SJSA1 (cell line): ENCODE measurements at places on chromosomes 13 and 19. TPM values are rescaled to one million over a fixed set of nuclear protein-coding genes. Genes with fewer than 3 reads are reported as not detected.

GRCh38 chr13:104597546-104598180 is 1531.4 kb upstream of the SLC10A2 start:
- no peak for DNase-seq

- no peak for DNase-seq
These were observed 15.4 kb upstream of the MAP3K10 start for GRCh38 chr19:40175820-40176219.

- no peak for DNase-seq
These were observed 16.3 kb downstream of the EPS8L1 start for GRCh38 chr19:55091955-55092354.

DNA sequence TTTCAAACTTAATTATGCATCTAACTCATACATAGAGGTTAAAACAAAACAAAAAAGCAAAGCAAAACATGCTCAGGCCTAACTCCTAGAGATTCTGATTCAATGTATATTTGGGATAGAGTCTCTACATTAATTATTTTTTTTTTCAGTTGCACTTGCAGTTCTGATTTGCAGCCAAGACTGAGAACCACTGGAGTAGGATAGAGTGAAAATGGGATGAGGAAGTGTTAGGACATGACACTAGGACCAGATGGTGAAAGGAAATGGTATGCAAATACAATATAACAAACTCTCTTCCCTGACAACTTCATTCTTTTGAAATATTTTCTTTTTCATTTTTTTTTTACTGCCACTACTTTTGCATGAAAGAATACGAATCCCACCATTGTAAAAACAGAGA is 1.8 kb downstream of the CCDC122 start:
- DNase-seq: no peak

- no peak for DNase-seq
These were observed 35.8 kb downstream of the ZIC5 start for GRCh38 chr13:99935772-99936171.

The OXGR1 gene
- not detected in 2 replicates for total RNA-seq

The KLK10 gene
- total RNA-seq: not detected in 2 replicates

DNA sequence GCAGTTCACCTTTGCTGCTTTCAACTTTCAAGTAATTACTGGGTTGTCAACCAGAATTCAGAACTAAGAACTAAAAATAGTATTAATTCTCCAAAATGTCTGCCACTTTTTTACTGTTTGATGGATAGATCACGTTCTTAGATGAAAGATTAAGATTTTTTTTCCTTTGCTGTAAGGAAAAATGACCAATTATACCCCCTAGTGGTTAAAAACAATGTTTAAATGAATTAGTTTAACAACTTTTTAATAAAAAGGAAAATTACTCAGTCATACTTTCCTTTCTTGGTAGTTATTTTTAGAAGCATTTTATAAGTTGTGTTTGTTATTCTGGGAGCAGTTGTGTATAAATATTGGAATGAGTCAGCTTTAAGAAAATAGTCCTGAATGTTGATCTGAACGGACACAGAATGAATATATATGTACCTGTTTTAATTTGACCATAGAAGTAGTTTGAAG is 4.6 kb downstream of the TM9SF2 start:
- peak; percentile 81 for DNase-seq

The TNNI3 gene
- not detected in 2 replicates for total RNA-seq

The DCLK1 gene
- total RNA-seq: 2.2 and 3.7 TPM in 2 replicates

DNA sequence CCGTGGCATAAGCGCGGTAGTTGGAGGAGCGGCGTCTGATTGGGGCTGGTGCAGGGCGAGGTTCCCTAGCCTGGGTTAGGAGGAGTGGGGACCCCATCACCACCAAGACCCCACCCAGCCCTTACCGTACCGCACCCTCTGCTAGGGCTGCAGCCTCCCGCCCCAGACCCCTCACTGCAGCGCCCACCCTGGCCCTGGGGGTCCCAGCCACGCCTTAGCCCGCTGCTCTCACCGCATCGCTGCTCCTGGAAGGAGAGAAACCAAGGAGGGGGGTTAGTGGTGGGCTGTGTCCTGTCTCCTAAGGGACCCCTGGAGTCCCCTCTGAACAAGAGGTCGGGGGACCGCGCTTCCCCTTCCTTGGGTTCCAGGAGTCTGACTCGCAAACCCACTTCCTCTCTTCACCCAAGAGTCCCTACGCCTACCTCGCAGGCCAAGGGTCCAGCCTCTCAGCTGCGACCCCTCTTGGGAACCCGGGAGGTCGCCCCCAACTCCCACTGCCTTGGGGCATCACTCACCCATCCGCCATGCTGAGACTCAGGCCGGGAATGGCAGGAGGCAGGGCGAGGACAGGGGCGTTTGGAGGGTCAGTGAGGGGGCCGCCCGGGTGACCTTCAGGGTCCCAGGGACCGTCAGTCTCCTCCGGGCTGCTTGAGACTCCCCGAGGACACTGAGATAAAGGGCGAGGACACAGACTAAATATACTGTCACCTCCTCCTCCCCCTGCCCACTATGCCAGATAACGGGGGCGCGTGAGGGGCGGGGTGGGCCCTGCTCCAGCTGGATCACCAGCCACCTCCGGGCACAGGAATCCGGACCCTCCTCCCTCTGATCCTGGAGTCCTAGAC is at the start of gene TNNI3:
Gene TNNI3 (minus strand): TSS at position 669 of the 845 bp plus-strand sequence. CDS start 143 bp downstream, at position 526.
- no peak for DNase-seq

- DNase-seq: peak; percentile 39
These were observed 23.3 kb downstream of the WTIP start for GRCh38 chr19:34504809-34505291.

The VSTM1 gene
- total RNA-seq: not detected in 2 replicates

- DNase-seq: no peak
These were observed 33.9 kb upstream of the GRTP1 start for GRCh38 chr13:113397608-113398425.

- peak; percentile 69 for DNase-seq
These were observed at the start of gene KANK3 for GRCh38 chr19:8342684-8343482. KANK3 (minus strand) TSS chr19:8343262; CDS start chr19:8337828, 5,434 bp downstream.

DNA sequence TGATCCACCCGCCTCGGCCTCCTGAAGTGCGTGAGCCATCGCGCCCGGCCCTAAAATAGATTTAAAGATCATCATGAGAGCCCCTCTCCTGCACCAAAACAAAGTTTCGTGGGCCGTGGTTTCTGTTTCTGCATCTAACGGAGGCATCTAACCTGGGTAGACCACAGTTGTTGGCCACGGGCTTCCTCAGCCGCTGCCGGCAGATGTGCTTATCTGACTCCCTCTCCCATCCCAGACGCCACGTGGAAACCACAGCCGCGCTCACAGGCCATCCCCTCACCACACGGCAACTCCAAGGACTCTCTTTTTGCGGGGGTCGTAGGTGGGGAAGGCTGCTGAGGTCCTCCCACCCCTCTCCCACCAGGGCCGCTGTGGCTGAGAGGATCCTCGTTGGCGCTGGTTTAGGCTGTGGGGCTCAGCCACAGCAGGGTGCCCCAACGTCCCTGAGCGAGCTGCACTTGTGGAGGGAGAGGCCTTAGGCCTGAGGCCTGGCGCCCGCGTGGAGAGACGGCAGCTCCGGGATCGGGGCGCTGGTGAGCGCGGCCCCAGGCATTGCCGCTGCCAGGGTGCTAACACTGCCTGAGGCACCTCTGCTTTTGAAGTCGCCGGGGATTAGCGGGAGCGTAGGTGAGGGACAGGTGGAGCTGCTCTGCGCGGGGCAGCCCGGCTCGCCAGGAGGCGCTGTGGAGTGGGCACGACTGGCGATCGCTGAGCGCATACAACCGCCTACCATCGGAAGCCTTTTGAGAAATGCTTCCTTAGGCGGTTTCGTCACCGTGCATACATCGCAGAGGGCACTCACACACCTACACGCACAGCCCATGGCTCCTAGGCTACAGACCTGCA is 8.9 kb downstream of the ZSCAN1 start:
- no peak for DNase-seq

DNA sequence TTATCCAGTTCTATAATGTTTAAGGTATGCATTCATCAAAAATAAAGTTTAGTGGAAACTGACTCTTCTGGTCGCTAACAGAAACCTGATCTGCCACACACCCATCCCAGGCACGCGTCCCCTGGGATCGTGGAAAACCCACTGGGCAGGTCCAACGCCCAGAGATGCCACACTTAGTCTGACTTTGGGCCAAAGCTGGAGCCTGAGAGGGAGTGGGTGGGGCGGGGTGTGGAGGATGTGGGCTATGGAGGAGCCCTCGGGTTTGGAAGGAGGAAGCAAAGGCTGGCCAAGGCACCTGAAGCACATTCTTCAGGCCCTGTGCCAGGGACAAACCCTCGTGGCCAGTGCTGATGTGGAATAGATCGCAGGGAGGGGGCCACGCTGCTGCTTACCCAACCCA is 2.5 kb downstream of the IGFL1 start:
- DNase-seq: no peak

- no peak for DNase-seq
These were observed 142.4 kb upstream of the SPACA7 start for GRCh38 chr13:112233716-112234115.

GRCh38 chr13:41554626-41555386 is 97.5 kb downstream of the RGCC start:
- no peak for DNase-seq

The ABCA7 gene
- total RNA-seq: 0.82 and 3.9 TPM in 2 replicates

The ZNF90 gene
- 0.34 TPM in 1 of 2 replicates, not detected in the other for total RNA-seq

DNA sequence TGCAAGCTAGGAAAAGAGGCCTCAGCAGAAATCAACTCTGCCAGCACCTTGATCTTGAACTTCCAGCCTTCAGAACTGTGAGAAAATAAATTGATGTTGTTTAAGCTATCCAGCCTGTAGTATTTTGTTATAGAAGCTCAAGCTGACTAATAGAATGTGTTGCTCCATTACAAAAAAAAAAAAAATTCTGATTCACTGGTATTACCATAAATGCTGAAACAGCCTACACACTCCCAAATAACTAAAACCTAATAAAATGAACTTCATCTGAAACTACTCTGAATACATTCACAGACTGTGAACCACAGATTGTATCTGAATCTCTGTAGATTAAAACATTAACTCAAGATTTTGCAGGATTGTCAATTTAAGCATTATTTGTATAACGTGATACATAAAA is 49.5 kb downstream of the RAP2A start:
- DNase-seq: no peak

- DNase-seq: no peak
These were observed 4.1 kb downstream of the ACP4 start for GRCh38 chr19:50794074-50794875.

DNA sequence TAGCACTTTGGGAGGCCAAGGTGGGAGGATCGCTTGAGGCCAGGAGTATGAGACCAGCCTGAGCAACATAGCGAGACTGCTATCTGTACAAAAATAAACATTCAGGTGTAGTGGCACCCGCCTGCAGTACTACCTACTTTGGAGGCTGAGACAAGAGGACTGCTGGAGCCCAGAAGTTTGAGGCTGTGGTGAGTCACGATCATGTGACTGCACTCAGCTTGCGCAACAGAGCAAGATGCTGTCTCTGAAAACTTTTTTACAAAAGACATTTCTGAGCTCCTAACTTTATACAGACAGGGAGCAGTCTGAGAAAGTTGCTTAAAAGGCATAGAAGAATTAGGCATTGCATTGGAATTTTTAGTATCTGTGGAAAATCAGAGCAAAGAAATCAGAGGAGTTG is 10.4 kb upstream of the TBC1D4 start:
- DNase-seq: no peak

- peak; percentile 42 for DNase-seq
These were observed 755 bp downstream of the UPF3A start for GRCh38 chr13:114282041-114282670.

- peak; percentile 58 for DNase-seq
These were observed 33.0 kb downstream of the DEDD2 start for GRCh38 chr19:42184401-42184861.

The CGB5 gene
- not detected in 2 replicates for total RNA-seq

- no peak for DNase-seq
These were observed 15.8 kb downstream of the ARRDC2 start for GRCh38 chr19:18023622-18024251.

GRCh38 chr13:48144413-48145035 is 49.6 kb upstream of the MED4 start:
- DNase-seq: no peak

- no peak for DNase-seq
These were observed at the start of gene CLEC11A for GRCh38 chr19:50723069-50723468. CLEC11A (plus strand) TSS chr19:50723364; CDS start chr19:50723526, 162 bp downstream.
